Neural progenitor cell (in vitro differentiated cells): ENCODE measurements at places on chromosomes 5 and 9. TPM values are rescaled to one million over a fixed set of nuclear protein-coding genes. Genes with fewer than 3 reads are reported as not detected.
A peak's percentile ranks its signal among the peaks of the same experiment; 100 is the strongest.

DNA sequence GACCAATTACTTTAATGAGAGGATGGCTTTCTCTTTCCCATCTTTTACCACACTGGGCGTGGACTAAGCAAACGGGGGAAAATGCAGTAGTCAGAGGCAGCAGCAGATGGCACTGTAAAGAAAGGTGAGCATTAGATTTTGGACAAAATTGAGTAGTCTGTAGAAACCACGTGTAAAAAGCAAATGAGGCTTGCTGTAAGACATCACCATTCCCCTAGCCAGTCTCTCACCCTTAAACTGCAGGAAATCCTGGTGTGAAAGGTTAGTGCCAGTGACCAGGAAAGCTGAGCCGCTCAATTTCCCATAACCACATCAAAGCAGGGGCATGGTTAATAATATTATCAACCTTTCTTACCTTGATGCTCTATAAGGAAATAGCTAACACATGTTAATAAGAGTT lies 31.8 kb downstream of the SPATA31C2 start:
- peak; percentile 35 for DNase-seq

DNA sequence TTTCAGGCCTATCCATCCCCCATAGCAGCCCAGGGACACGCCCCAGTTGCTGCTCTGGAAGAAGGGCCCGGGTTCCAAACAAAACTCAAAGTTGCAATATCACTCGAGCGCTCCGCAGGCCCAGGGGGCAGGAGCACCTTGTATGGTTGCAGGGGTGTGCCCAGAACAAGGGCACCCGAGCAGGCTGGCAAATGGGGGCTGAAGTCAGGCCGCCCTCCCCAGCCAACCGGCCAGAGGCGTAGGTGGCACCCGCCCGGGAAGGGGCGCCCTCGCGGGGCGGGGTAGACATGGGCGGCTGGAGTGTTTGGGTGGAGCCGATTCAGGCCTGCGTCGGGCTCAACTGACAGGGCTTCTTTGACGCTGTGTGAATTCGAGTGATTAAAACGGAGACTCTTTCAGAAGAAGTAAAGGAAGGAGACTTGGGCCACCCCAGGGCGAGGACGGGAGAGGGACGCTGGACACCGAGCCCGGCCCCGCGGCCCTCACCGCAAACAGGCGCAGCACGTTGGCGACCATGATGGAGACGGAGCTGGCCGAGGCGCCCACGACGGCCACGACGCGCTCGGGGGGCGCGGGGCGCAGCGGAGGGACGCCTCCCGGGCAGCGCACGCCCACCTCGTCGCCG lies 1.1 kb downstream of the GRM6 start:
- DNase-seq: no peak

Gene HSPB3
- not detected in 2 replicates for total RNA-seq

- DNase-seq: no peak
Observed at GRCh38 chr5:14347522-14347921, 204.4 kb downstream of the TRIO start.

GRCh38 chr9:81431641-81432040 lies 257.7 kb downstream of the TLE1 start:
- DNase-seq: no peak

DNA sequence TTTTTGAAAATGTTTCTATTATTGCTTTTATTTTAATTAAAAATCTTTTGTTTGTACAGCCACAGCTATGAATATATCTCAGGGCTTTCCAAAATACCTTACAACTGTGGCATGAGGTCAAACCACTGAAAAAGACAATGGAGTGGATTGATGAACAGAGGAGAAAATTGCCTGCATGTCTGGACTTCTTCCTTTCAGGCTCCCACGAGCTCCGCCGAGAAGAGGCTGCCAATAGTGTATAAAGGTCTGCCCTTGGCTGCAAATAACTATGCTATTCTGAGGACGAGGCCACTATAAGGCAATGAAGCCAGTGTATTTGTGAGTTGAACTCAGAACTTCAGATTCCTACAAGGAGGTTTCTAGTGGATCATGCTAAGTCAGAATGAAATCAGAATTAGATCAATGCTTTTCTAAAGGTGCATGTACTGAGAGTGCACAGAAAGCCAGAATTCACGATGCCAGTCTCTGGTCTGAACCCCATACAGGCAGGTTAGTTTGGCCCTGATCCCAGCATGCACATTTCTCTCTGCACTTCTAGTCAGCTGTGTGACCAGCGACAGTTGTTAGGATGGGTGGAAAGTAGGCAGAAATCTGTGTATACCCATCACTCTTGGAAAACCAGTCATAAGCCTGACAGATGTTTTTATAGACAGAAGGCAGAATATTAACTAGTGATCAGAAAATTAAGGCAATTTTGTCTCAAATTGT lies 42.7 kb upstream of the PLPP1 start:
- no peak for DNase-seq
